ENCODE measurements at places on chromosomes 16 and 17.

DNA sequence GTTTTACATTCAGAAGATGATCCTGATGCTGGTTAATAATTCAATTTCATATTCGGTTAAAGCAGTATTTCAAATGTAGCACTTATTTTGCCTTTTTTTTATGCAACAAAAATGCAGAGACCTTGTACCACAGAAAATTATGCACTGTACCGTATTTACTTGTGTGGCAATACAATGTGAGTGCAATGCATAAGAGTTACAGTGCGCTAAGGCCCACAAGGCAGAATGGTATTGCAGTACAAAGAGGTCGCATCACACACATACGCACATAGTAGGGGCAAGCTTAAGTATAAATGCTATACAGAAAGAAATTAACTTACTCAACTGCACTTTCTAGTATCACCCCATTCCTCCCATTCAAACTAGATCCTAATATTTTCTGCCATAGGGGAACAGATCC is 103.0 kb downstream of the SYCE1L start:
- DNase-seq: no peak

DNA sequence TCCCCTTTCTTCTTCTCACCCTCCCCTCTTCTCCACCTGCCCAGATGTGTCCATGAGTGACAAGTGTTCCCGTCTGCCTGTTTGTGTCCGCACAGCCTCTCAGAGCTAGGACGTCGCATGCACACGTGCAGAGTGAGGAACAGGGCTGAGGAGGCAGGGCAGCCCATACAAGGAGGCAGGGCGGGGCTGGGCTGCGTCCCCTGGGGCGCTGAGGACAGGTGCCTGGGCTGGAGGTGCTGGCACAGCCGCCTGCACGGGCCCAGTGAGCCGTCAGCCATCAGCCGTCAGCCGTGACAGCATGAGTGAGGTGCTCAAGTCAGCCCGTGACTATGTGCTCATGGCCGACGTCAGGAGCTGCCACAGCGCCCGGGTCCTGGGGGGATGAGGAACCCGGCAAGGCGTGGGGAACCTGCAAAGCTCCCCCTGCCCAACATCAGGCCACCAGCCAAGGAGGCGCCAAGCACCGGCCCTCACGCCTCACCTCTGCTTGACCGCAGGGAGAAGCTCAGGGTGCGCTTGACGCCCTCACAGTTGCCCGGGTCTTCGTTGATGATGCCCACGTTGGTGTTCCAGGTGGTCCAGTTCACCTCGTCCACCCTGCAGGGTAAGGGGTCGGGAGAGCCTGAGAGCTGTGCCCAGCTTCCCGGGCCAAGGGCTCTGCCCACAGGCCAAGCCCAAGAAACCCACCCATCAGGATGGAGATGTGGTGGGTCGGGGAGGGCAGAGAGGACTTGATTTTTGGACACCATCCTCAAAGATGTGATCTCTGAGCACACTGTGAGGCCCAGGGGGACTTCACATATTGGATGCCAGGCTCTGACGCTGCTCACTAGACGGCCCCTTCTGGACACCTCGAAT is 13.7 kb upstream of the TRPV3 start:
- no peak for DNase-seq

DNA sequence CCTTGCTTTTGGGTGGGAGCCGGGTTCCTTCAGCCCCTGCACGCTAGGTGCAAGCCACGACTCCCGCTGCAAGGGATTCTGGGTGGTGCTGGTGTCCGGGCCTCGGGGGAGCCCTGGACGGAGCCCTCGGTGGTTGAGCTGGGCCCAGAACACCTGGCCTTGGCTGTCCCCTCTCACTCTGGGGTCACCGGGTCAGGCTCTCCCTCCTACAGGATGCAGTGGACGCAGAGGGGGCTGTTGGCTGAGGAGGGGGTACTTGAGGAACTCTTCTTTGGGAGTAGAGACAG is 27.9 kb upstream of the SLC38A10 start:
- no peak for DNase-seq

GRCh38 chr17:10059684-10060211 is 138.7 kb downstream of the GAS7 start:
- peak; percentile 72 for DNase-seq

DNA sequence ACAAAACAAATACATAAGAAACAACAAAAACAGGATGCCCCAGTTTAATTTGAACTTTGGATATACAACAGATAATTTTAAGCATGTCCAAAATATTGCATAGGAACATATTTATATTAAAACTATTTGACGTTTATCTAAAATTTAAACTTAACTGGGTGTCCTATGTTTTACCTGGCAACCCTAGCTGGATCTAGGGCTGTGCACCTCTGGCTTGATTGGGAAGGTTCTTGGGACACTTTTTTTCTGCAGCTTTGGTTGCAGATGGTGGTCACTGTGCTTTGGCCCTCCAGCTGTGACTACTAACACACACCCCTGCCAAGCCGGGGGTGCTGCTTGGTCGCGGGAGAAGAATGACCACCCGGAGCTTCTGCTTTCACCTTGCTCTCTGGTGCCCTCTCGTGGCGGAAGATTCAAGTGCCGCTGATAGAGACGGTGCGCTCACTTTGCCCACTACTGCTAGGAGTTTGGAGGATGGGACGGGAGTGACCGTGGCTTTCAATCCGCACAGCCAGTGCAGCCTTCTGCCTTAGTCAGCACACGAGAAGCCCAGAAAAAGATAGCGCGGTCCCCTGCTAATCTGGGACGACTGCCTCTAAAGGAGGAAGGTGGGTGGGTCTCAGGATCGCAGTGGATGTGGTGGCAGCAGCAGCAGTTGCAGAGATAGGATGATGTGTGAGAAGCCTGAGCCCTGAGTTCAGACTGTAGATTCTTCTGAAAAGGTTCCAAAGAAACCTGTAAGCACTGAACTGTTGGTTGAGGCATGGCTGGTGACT is 6.7 kb downstream of the SPACA3 start:
- DNase-seq: peak; percentile 60

DNA sequence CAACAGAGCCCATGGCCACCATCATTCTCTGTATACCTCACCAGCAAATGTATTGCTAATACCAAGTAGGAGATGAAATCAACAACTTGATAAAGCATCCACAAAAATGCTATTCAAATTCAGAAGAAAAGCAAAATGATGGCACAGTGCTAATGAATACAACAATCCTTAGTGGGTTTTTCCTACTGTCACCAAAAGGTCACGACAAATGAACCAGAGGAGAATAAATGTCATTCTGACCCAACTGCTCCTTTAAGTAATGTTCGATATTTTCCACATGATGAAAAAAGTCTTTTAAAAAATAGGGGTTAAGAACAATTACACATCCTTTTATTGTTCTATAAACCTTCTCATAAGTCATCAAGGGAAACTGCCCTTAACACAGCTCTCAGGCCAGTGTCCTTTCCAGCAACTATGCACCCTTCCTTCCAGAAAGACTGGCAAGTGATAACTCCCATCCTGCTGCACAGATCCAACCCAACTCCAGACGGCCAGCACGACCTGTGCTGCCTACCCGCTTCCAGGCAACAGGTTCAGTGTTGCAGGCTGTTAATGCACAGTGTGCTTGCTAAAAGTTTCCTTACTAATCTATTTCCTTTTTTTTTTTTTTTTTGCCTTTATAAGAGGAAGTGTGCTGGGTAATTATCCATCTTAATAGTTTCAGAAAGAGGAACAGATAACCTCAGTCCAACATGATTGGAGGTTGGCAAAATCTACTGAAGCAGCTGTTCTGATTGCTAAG is 15.4 kb downstream of the FBXO31 start:
- DNase-seq: no peak

GRCh38 chr16:85833219-85833920 is 33.9 kb downstream of the COX4I1 start:
- DNase-seq: no peak

DNA sequence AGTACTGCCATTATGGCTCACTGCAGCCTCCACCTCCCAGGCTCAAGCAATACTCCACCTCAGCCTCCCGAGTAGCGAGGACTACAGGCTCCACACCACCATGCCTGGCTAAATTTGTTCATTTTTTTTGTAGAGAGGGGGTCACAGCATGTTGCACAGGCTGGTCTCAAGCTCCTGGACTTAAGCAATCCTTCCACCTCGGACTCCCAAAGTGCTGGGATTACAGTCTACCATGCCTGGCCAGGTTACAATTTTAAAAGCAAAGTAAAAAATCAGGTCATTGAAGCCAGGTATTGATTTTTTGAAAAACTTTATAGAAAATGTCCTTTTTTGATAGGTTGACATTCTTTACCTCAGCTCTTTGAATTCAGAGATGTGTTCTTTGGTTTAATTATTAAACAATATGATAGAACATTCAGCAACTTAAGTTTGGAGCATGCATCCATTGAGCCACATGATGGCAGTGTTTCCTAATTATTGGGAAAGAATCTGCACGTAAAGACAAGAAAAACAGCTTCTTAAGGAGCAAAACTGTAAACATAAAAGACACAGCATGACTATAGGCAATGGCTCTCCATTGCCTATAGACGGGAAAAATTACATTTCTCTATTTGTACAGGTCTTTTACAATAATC is 1.7 kb upstream of the SLC16A11 start:
- no peak for DNase-seq

- no peak for DNase-seq
Measured at GRCh38 chr17:73272906-73273218, 11.2 kb upstream of the CPSF4L start.

DNA sequence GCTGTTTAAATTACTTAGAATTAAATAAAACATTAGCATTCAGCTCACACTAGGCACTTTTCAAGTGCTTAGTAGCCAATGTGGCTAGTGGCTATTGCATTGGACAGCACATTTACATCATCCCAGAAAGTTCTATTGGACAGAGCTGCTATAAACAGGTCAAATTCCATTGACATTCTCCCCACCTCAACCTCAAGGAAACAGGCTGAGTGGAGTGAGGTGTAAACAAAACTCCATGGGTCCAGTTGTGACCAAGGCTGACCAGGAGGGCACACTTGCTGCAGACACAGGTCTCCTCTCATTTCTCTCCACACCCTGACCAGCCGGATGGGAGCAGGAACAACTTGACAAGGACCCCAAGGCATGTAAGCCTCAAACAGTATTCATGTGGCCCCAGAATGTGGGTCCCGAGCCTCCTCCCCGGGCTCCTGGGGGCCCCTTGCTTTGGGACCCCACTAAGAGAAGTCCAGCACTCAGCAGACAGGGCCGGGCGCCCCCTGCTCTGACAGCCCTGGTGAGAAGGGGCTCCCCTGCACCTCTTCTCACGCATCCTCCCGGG is 488 bp downstream of the C17orf113 start:
- no peak for DNase-seq

- no peak for DNase-seq
Measured at GRCh38 chr16:27448532-27449433, 46.8 kb downstream of the IL21R start.

DNA sequence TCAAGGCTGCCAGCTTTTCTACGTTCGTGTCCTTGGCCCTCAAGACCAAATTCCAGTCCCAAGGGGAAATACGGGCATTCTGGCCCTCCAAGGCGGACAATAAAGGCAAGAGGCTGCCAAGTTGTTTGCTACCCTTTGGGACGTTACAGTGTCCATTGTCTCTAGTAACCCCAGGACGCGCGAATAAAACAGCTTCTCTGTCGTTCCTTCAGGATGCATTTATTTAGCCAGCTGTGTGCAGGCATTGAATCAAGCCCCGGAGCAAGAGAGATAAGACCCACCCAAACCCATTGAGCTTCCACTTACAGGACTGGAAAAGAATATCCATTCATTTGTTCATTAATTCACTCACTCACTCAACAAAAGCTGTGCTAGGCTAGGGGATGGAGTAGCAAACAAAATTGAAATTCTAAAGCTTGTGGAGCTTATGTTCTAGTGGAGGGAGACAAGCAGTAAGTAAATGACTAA is 656 bp downstream of the MRPL58 start:
- DNase-seq: no peak

GRCh38 chr16:49773534-49774475 is 82.1 kb downstream of the ZNF423 start:
- no peak for DNase-seq

- DNase-seq: no peak
Measured at GRCh38 chr16:13856398-13856797, 63.6 kb upstream of the ERCC4 start.

DNA sequence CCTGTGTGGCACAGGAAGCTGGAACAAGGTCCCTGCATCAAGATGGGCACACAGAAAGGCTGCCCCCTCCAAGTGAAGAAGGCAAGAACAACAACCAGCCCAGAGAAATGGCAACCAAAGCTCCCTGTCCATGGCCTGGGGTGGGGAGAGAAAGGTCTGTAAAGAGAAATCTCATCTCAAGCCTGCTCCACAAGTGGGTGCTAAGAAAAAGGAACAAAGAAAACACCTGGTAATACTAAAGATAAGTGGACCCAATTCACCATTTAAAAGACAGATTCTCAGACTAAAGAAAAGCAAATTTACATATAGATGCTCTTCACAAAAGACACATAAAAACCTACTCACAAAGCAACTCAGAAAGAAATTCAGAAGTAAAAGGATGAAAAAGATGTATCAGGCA is 107.4 kb downstream of the PARN start:
- DNase-seq: no peak

GRCh38 chr16:51524555-51525373 is 373.7 kb upstream of the SALL1 start:
- no peak for DNase-seq

GRCh38 chr17:35578197-35578928 is at the start of gene PEX12:
Gene PEX12 (minus strand): TSS chr17:35578571. CDS start chr17:35578021, 550 bp downstream.
- DNase-seq: peak; percentile 61

GRCh38 chr17:81371910-81372760 is 23.1 kb upstream of the BAHCC1 start:
- DNase-seq: no peak

GRCh38 chr17:17959520-17960361 is 12.5 kb downstream of the TOM1L2 start:
- no peak for DNase-seq
